AML-193 (cell line): ENCODE measurements at places on chromosomes 2 and 18.

- no peak for DNase-seq
Observed at GRCh38 chr2:132978840-132979239, 308.8 kb upstream of the LYPD1 start.

DNA sequence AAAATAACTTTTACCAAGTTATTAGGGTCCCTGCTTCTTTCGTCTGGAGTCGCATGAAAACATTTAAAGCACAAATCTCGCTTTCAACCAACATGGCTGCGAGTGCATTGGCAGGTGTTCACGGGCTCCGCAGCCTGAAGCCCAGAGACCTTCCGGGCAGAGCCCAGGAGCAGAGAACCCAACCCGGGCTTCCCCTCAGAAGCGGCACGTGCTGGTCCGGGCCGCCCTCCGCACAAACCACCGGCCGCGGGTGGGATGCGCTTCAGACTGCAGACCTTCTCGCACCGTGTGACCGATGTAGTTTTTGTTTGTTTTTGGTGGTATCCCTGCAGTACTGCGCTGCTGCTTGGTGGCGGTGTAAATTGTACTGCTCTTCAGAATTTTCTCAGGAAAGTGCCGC lies 105.6 kb upstream of the TPO start:
- DNase-seq = no peak

GRCh38 chr2:124526221-124526620 lies 501.1 kb downstream of the CNTNAP5 start:
- DNase-seq = no peak

GRCh38 chr2:174014699-174015070 lies 49.5 kb upstream of the SP3 start:
- no peak for DNase-seq

GRCh38 chr2:240320204-240320993 lies 115.1 kb upstream of the GPC1 start:
- DNase-seq = no peak

GRCh38 chr2:236711440-236711839 lies 141.8 kb downstream of the ACKR3 start:
- no peak for DNase-seq

DNA sequence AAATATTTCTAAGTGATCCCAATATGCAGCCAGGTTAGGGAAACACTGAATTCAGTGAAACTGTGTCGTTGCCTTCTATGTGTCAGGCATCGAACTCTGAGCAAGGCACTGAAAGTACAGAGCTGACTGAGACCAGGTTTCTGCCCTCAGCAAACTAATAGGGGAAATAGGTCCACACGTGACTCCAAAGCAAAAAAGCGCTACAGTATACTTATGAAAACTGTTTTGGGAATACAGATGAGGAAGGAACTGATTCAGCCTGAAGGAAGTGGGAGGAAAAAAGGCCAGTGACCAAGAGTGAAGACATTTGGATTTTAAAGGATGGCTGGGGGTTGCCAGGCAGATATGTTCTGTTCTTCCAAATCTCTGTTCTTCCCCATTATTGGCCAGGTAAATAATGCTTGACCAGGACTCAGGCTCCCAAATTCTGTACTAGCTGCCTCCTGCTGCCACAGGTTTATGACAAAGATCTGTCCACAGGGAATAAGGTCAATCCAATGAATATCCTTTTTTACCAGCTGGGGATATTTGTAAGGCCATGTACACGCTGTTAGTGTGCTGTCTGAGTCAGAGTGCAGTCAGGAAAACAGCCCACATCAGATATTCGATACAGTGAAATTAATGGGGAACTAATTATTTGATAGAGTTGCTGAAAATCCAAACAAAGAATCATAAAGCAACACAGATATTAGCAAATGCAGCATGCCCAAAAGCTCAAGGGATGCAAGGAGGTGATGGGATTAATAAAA lies 24.5 kb upstream of the INPP4A start:
- DNase-seq = no peak

- no peak for DNase-seq
Observed at GRCh38 chr2:73250872-73251846, 17.1 kb downstream of the CCT7 start.
